ENCODE measurements at places on chromosomes 2 and 18.

GRCh38 chr2:201621293-201621999 is 21.9 kb downstream of the TMEM237 start:
- no peaks in the 10 kb centered on the region for H3K4me1 ChIP-seq
- H3K4me3 ChIP-seq = no peak overlapping the region
- H3K27ac ChIP-seq = no peak overlapping the region
- no peak for DNase-seq
- H3K36me3 ChIP-seq = peaks cover 3% of the 10 kb centered on the region

DNA sequence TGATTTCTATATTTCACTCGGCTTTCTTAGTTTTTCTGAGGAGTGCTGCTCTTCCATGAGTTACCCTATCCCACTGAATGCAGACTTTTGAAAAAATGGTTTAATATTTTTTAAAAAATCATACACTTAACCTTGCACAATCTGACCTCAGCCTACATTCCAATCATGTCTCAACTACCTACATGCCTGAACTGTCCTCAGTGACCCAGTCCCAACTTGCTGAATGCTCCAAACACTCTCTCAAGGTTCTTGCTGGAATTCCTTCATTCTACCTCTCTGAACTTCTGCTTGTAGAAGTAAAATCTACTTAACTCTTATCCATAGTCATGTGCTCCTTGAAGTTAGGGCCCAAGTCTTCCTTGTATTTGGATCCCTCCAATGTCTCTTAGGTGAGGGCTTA is 181.6 kb downstream of the XIRP2 start:
- H3K4me1 ChIP-seq = no peaks in the 10 kb centered on the region
- no peaks in the 10 kb centered on the region for H3K27me3 ChIP-seq
- H3K4me3 ChIP-seq = no peak overlapping the region
- DNase-seq = no peak

- no peak overlapping the region for H3K4me3 ChIP-seq
- no peak overlapping the region for H3K27ac ChIP-seq
- DNase-seq = no peak
- no peaks in the 10 kb centered on the region for H3K4me1 ChIP-seq
- no peaks in the 10 kb centered on the region for H3K27me3 ChIP-seq
Observed at GRCh38 chr18:24112874-24113615, 25.8 kb upstream of the CABYR start.

DNA sequence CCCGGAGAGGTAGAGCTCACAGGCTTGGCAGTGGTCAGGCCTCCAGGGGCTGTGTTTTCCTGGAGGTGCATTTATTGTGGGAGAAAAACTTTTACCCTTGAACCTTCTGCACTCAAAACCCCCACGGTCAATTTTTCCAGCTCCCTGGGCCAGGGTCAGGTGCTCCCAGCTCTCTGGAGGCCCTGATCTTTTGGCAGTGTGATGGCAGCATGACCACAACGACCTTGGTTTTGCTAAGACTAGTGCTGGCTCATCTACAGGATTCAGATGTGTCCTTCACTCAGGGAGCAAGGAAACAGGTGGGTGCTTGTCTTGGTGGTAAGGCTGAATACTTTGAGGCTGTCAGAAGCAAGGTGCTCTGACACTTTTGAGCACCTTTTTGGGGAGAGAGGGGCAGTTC is 92.3 kb downstream of the CCDC93 start:
- H3K4me1 ChIP-seq = no peaks in the 10 kb centered on the region
- no peaks in the 10 kb centered on the region for H3K27me3 ChIP-seq
- DNase-seq = no peak
- H3K36me3 ChIP-seq = peaks cover 56% of the 10 kb centered on the region
- H3K27ac ChIP-seq = no peak overlapping the region
- H3K4me3 ChIP-seq = peak overlapping the region; percentile 38

DNA sequence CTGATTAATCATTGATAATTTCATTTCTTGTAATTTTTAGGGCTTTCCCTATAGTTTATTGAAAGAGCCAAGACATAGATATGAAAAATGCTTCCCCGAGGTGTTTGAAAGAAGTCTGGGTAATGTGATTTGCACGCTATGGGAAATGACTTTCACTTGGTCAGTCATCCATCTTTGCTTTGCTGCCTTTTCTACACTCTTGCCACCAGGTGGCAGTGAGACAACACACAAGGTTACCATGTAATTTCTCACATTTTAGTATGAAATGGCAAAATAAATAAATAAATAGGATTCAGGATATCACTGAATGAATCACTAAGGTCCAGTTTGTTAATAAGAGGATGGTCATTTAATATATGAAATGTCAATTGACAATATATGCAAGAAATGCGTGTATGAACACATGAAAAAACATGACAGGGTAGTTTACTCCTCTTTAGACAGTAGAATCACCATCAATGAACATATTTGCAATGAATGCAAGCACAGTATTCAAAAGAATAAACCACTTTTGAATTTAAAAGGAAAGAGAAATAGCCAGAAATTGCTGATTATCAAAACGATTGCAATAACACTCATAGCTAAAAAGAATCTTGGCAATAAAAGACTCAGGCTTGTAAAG is 52.2 kb upstream of the KCNH7 start:
- H3K4me3 ChIP-seq = no peak overlapping the region
- no peak overlapping the region for H3K27ac ChIP-seq
- H3K27me3 ChIP-seq = no peaks in the 10 kb centered on the region
- no peaks in the 10 kb centered on the region for H3K36me3 ChIP-seq

DNA sequence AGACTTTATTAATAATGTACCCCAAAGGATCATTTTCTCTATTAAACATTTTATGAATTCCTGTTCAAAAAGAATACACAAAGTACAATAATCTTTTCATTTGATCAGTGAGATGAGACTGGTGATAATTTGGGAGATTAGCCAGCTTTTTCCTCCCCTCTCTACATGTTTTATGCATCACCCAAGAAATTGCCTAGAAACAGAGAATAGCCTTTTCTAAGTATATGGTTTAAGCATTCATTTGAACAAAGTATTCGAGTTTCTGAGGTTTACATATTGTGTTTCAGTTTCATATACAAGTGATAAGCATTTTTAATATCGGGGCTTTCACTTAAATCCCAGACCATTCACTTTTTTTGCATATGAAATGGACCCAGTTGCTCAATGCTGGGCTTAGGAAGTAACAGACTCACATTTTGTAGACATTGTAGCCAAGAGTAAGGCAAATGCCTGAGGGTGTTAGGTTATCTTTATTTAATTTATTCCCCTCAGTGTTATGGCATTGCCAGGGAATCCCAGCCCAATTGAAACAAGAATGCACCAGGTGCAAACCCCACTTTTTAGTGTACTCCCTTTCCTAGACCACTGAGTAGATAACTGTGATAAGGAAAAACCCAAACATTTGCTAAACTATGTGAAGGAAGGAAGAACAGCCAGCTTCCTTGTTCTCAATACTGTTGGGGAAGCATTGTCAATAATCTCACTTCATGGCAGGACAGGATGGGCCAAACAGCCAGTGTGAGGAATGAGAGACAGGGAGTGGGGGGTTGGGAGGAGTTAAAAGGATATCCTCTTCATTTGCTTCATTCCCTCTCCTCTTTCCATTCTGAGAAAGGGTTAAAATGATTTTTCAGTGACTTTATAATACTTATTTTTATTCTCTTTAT is 3.5 kb downstream of the CPO start:
- peaks cover 19% of the 10 kb centered on the region for H3K4me1 ChIP-seq
- H3K36me3 ChIP-seq = no peaks in the 10 kb centered on the region
- H3K27ac ChIP-seq = peak overlapping the region; percentile 52
- no peak overlapping the region for H3K4me3 ChIP-seq
- no peaks in the 10 kb centered on the region for H3K27me3 ChIP-seq

DNA sequence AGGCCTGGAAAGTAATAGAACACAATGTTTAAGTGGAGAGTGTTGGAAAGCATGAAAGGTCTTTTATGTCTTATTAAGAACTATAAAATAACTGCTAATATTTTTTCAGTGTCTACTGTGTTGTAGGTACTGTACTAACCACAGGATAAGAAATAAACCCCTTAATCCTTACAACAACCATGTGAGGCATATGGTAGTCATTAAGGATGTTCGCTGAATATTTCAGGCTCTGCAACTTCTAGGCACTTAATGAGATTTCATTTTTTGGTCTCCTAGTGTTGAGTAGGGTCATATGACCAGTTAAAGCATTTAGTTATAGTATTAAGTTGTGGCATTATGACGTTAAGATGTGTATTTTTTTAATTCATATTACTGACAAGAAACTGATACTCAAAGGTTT is 346.6 kb upstream of the KCNH7 start:
- no peak for DNase-seq
- H3K27me3 ChIP-seq = no peaks in the 10 kb centered on the region
- no peak overlapping the region for H3K4me3 ChIP-seq
- no peaks in the 10 kb centered on the region for H3K36me3 ChIP-seq

DNA sequence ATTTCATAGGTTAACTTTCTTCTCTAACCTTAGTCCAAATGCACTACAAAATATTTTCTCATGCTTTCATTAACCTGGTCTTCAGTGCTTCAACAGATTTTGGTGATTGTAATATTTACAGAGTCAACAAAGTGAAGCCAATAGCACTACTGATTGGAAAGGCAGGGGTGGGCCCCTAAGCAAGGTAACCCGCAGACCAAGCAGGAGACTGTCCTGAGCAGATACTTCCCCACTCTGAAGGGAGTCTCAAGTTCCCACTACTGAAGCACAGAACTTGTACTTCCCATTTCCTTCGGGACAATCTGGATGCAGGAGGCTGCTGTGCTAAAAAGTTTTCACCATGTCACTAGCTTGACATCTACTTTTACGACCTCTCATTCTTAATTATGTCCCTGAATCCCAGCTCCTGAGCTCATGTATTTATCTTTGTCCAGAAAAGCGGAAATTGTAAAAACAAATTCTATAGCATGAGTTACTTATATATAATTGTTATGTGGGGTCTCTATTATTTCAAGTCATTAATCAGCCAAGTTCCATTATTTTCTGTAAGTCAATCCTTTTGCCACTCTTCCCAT is 311.6 kb upstream of the REV1 start:
- no peak overlapping the region for H3K4me3 ChIP-seq
- H3K36me3 ChIP-seq = no peaks in the 10 kb centered on the region
- H3K4me1 ChIP-seq = peaks cover 6% of the 10 kb centered on the region
- H3K27me3 ChIP-seq = peaks cover 1% of the 10 kb centered on the region

DNA sequence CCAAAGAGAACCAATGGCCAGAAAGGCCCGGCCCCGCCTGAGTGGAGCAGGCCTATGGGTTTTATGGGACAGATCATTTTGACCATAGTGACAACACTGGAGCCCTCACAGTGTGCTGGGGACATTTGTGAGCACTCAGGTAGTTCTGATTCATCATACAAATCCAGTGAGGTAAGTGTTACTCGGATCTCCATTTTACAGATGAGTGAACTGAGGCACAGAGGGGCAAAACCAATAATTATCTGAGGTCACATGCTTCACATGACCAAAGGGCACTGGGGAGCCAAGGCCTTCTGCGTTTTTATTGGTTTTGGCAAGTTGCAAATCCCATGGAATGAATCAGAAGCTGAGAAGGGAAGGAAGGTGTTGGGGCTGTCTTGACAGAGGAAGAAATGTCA is 111.5 kb upstream of the MGAT5 start:
- peak overlapping the region; percentile 28 for H3K27ac ChIP-seq
- peak overlapping the region; percentile 12 for H3K4me3 ChIP-seq
- peaks cover 32% of the 10 kb centered on the region for H3K36me3 ChIP-seq
- H3K27me3 ChIP-seq = peaks cover 15% of the 10 kb centered on the region

- no peaks in the 10 kb centered on the region for H3K4me1 ChIP-seq
- H3K27me3 ChIP-seq = peaks cover 7% of the 10 kb centered on the region
- DNase-seq = no peak
Observed at GRCh38 chr18:78911751-78912283, 67.8 kb upstream of the SALL3 start.

DNA sequence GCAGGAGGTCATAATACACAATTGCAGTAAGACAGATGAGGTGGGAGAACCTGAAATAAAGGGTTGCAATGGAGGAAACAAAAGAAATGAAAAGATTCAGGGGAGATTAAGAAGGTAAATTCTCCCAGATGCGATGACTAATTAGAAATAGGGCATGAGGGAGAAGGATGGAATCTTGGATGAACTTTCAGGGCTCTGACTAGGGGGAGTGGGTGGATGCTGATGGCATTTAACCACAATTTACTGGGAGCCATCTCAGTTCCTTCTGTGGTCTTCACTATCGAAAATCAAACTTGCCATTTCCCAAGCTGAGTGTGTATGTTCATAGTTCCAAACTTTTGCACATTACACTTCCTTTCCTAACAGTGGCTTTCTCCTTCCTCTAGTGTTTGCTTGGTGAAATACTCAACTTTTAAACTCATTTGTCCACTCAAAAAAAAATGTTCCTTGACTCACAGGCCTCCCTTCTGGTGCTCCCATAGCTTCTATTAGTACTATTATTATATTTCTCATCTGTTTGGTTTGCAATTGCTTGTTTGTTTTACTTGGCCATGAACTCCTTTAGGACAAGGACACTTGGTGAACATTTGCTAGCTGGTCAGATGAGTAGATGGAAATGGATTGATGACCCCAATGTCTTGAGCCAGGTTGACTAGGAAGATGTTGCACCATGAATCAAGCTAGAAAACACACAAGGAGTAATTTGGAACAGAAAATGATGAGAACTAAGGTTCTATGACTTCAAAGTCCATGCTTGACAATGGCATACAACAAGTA is 178.5 kb downstream of the DIS3L2 start:
- no peak for DNase-seq
- peaks cover 4% of the 10 kb centered on the region for H3K27me3 ChIP-seq
- no peaks in the 10 kb centered on the region for H3K36me3 ChIP-seq
- H3K4me1 ChIP-seq = peaks cover 46% of the 10 kb centered on the region

DNA sequence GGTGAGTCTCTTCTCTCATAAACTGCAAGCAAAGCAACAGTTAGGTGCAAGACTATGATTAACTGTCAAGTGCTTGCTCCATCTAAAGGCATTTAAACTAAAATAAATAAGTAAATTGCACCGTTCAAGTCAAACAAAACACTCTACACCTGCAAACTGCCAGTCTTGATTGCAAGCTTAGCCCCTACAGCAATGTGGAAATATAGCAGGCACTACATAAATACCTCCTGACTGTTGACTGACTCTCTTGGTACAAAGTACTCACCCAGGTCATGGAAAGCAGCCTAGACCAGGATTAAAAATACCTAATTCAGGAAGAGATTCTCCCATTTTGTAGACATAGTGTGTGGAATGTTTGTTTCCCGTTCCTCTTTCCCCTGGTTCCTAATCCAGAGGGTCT is 176.6 kb upstream of the KLHL29 start:
- DNase-seq = no peak
- H3K36me3 ChIP-seq = no peaks in the 10 kb centered on the region
- peaks cover 19% of the 10 kb centered on the region for H3K4me1 ChIP-seq
- no peak overlapping the region for H3K4me3 ChIP-seq

DNA sequence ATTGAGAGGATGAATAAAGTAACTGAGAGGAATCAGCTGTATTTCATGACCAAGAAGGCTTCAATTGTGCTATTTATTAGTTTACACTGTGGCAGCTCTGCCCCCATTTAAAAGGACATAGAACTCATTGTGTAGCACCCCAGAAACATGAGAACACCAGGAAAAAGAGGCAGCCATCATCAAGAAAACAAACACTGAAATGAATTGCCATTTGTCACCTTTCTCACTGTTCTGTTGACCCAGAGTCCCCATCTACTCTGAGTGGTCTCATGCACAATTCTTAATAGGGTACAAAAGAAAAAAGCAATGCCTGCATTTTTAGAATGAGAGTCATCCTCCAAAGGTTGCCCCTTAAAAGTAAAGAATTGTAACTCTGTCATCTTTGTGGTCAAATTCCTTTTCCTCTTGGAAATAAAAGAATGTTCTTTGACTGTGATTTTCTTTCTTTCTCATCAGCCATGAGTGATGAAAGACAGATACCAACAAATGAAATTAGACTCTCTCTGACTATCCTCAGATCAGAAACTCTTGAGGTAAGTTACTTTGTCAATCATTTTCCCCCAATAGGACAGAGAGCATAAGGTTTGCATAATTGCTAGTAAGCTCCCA is 1941.9 kb upstream of the PIK3C3 start:
- peaks cover 5% of the 10 kb centered on the region for H3K4me1 ChIP-seq
- no peaks in the 10 kb centered on the region for H3K36me3 ChIP-seq
- H3K4me3 ChIP-seq = no peak overlapping the region
- no peak for DNase-seq
- no peak overlapping the region for H3K27ac ChIP-seq
- H3K27me3 ChIP-seq = no peaks in the 10 kb centered on the region
